Anterior cingulate cortex (tissue), 58 donors: ENCODE measurements at places on chromosomes 5 and 9.
A peak's percentile ranks its signal among the peaks of the same experiment; 100 is the strongest.

GRCh38 chr9:16277471-16277960 is 593.0 kb downstream of the BNC2 start:
- DNase-seq, result no peak

DNA sequence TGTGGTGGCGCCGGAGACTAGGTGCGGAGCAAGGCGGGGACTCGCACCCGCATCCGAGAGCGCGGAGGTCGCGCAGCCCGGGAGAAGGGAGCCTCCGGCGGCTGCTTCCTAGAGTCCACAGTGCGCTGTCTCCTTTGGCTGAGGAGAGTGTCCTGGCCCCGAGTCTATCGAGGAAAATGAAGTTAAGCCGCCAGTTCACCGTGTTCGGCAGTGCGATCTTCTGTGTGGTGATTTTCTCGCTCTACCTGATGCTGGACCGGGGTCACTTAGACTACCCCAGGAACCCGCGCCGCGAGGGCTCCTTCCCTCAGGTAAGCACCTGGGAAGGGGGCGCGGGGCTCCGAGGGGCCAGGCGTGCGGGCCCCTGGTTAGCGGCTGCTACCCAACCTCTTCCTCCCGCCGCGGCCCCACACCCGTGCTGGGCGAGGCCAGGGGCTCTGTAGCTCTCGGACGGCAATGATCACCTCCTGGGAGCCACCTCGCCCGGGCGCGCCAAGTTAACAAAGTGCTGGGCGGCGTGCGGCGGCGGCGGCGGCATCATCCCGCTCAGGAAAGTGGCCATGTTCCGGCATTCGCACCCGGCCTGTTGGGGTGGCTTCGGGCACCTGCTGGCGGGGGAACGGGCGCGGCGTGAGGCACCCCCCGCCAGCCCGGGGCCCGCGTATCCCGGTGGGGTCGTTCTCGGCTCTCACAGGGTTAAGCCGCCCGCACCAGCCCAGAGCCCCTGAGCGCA is 681 bp downstream of the MAN2A1 start:
- peak; percentile 28 for DNase-seq

DNA sequence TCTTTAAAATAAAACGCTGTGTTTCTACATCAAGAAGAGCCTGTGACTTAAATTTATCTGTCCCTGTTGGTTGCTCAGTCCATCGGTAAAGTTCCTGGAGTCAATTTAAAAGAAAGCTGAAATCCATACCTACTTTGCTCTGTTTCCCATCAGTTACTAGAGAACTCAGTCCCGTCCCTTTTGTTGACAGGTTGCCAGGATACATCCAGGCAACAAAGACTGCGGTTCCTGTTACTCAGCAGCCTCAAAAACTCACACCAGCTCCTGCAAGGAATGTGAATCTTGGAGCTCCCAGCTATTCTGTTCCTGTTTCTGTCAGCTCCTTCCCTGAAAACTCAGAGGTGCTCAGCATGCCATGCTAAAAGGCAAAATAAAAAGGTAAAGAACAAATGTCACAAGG is at the start of gene ZNF474:
Gene ZNF474, plus strand, starts transcription at position 241 of the 400 bp plus-strand sequence. CDS start 22,445 bp downstream, outside the sequence.
- DNase-seq, result peak; percentile 11

- no peak for DNase-seq
These were observed 327.2 kb upstream of the NREP start for GRCh38 chr5:112084149-112084548.

DNA sequence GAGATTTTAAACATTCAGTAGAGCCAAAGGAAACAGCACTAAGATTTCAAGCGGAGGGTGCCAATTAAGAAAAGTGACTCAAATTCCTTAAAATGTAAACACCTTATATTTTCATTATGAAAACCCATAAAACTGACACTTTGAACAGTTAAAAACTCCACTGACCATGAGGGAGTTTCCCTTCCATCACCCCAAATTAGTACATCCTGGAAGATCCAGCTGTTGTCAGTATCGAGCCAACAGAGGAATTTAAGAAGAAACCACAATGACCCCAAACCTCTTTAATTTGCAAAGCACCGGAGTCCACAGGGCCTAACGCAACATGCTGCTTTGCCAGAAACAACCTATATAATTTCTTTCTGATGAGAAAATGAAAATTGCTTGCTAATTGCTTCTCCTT is 41.3 kb downstream of the ROR2 start:
- DNase-seq, result no peak

GRCh38 chr5:173035904-173036707 is 20.0 kb upstream of the CREBRF start:
- no peak for DNase-seq

GRCh38 chr5:128143911-128144310 is 60.3 kb downstream of the SLC12A2 start:
- DNase-seq, result no peak

- DNase-seq, result no peak
These were observed 19.6 kb downstream of the CYFIP2 start for GRCh38 chr5:157285310-157286035.

DNA sequence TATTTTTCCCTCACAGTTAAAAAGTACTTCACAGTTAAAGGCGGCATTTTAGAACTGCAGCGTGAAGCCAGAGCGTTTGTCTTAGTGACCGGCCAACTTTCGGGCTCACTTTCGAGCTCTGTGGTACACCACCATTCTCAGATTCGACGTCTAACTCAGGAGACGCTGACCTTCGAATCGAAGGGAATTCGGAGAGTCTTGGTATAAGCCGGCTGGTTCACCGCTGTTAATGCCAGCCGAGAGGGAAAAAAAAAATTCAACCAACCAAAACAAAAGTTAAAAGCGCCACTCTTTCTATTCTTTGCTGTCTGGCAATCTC is 544 bp upstream of the SNX24 start:
- no peak for DNase-seq

DNA sequence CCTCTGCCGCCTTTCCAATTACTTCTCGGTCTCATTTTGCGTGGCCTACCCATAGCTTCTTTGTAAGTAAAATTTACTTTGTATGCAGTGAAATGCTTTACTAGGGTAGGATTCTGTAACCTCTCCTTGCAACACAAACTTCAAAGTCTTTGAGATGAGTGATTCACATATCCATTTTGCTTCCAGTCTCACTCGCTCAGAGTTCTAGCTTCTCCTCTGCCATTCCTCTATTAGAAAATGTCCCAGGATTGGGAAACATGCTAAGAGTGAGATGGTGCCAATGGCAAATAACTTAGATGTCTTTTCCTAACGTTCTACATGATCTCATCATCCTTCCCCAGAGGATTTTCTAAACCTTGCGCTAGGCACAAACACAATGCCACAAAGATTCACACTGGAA is 270.5 kb upstream of the SLC30A5 start:
- no peak for DNase-seq

- DNase-seq, result no peak
These were observed 66.1 kb downstream of the KIF4B start for GRCh38 chr5:155079698-155080097.

DNA sequence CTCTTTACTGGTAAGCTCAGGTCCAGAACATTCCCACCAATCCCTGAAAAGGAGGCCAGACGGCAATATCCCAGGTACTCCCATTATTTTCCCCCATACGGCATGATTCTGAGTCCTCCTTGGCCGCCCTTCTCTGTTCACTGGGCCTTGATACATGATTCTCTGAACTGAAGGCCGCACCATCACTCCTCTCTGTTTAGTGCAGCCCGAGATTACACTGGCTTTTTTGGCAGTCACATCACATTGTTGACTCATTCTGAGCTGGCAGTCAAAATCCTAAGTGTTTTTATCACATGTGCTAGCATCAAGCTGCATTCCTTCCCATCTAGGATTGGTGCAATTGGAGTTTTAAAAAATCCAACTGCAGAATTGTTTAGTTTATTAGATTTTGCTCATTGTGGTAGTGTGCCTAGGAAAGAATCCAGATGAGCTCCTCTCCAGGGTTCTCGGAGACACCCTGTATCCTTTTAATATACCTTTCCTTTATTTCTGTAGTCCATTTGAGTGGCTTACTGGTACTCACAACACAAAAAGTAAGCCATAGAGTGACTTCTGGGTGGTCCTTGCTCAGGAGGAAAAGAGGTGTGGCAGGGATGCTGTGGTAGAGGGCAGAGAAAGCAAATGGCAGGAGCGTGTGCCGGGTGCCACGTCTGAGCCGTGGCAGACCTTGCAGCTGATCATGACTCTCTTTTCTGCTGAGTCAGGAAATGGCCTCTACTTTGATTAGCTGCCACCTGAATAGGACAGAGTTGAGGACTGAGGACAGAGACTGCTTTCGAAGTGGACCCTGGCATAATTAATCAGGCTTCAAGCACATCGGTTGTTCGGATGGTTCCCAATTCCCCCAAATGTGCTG is 121.1 kb upstream of the IL12B start:
- DNase-seq, result no peak

DNA sequence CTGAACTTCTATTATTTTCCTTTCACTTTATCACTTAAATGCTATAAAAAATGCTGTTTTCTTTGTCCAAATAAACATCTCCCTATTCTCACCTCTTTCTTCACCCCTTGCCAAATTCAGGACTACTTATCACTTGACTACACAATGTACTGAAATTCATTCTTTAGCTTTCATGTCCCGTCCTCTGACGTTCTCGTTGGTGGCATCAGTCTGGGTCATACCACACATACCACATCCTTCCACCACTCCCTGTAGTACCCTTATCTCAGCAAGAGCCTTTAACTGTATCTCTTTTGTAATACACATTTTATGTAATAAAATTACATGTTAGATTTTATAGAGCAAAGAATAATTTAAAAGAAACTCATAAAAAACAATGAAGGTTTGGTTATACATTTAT is 231.1 kb upstream of the PAPPA start:
- DNase-seq, result no peak

- DNase-seq, result no peak
These were observed 2.8 kb upstream of the ZNF462 start for GRCh38 chr9:106859957-106860720.

GRCh38 chr5:87195104-87195591 is 72.5 kb upstream of the RASA1 start:
- no peak for DNase-seq

- no peak for DNase-seq
These were observed 5.7 kb upstream of the NOTCH1 start for GRCh38 chr9:136551401-136552116.

GRCh38 chr5:30572279-30572678 is 621.2 kb upstream of the CDH6 start:
- no peak for DNase-seq

DNA sequence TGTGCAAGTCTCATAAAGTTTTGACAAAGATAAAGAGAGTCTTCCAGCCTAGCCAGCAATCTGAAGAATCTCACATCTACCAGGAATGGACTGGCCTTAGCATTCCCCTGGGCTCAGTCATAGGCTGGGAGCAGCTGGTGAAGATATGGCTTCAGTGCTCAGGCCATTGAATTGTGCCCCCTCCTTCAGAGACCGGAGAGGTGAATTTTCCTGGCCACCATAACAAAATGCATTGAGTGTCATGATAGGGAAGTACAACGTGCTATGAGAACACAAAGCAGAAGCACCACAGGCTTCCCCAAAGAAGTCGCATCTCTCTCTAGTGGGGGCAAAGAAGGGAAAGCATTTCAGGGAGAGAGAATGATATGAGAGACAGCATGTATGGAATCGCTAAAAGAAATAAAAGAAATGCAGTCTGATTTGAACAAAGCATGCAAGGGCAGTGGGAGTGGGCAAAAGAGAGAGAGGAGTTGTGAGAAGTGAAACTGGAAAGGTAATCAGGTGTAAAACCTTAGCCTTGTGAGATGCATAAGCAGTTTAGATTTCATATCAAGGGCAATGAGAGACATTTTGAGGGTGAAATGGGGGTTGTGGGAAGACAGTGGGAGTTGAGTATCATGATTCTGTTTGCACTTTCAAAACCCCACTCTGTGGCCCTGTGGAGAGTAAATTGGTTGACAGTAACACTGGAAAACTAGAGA is 57.1 kb upstream of the NMUR2 start:
- DNase-seq, result no peak

GRCh38 chr9:97374811-97375210 is 37.1 kb upstream of the TDRD7 start:
- DNase-seq, result no peak

GRCh38 chr5:108720391-108720790 is 27.3 kb upstream of the FER start:
- DNase-seq, result no peak

DNA sequence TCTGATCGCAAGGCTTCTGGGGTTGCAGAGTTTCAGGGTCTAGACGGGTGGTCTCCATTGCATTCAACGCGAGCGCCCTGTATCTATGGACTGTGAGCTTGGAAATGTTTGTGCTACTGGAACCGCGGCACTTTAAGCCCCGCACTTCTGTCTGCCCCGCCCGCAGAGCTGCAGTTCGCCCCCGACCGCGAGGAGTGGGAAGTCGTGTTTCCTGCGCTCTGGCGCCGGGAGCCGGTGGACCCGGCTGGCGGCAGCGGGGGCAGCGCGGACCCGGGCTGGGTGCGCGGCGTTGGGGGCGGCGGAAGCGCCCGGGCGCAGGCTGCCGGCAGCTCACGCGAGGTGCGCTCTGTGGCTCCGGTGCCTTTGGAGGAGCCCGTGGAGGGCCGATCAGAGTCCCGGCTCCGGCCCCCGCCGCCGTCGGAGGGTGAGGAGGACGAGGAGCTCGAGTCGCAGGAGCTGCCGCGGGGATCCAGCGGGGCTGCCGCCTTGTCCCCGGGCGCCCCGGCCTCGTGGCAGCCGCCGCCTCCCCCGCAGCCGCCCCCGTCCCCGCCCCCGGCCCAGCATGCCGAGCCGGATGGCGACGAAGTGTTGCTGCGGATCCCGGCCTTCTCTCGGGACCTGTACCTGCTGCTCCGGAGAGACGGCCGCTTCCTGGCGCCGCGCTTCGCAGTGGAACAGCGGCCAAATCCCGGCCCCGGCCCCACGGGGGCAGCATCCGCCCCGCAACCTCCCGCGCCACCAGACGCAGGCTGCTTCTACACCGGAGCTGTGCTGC is 1.0 kb downstream of the ADAMTS19 start:
- no peak for DNase-seq

DNA sequence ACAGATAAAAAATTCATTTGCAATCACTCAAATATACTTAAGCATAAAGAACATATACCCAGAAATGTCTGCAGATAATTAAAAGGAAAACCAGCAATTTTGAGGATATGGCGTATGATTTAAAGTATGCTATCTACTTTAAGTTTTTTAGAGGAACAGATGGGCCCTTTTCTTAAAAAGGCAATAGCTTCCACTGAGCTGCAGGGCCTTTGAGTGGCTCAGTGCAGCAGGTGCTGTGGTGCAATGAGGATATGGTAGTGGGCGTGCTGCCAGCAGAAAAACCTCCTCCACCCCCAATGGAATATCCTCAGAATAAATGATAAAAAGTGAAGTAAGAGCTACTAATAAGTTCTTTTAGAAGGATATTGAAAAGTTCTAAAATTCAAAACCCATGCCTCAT is 814.5 kb downstream of the MTRR start:
- no peak for DNase-seq

GRCh38 chr9:95037789-95038521 is 279.6 kb downstream of the FANCC start:
- DNase-seq, result no peak
